Natural killer cell (primary cell): ENCODE measurements at places on chromosomes 11 and 22. TPM values are rescaled to one million over a fixed set of nuclear protein-coding genes. Genes with fewer than 3 reads are reported as not detected.

DNA sequence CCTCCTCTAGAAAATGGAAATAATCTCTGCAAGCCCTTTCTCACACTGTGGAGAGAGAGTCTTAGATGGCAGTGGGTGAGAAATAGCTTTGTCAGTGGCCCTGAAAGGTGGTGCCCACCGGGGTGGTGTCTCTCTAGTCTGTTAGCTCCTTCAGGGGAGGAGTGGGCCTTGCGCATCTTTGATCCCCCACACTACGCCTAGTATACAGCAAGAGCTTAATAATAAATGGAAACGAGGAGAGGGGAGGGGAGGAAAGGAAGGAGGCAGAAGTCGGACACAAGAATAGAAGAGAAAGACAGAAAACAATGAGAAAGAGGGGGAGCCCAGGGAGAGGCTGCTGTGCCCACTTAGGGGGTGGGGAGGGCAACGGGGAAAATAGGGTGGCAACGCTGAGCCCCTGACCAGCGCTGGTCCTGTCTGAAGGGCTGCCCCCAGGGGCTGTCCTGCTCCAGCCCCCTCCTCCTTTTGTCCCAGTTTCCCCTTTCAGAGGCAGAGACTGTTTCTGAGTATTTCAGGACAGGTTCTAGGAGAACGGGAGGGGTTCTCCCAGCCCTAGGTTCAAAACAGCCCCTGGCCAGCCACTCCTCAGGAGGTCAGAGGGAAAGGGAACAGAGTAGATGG lies 1.2 kb downstream of the ARRB1 start:
- no peak for DNase-seq

GRCh38 chr11:126751242-126751641 lies 249.3 kb downstream of the KIRREL3 start:
- no peak for DNase-seq

DNA sequence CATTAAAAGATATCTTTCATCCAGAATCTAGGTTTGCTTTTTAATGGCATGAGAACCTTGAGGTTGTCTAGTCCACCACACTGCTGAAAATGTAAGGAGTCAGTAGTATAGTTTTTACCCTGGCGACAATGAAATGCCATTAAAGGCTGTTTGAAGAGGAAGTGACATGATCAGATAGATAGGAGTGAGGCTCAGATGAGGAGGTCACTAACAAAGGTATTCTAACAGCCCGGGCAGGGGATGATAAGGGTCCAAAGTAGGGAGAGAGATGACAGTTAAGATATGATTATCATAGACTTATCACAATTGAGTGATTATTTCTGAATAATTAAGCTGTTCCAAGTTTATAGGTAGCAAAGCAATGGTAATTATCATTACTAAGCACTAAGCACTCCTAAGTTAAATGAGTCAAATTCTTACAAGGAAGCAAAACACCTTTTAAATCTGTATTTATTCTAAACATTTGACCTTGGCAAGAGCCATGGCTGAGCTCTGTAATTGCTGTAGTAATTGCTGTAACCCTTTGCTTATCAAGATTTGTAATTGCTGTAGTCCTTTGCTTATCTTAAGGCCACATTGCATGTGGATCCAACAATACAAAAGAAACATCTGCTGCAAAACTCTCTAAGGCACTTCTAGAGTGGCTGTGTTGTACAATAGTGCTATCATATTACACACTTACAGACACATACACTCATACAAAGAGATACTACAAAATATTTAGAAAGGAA lies 92.6 kb downstream of the ENTHD1 start:
- no peak for DNase-seq

The TEX12 gene
- 0.45 TPM for total RNA-seq

GRCh38 chr11:109747839-109748238 lies 325.8 kb downstream of the C11orf87 start:
- DNase-seq: no peak

DNA sequence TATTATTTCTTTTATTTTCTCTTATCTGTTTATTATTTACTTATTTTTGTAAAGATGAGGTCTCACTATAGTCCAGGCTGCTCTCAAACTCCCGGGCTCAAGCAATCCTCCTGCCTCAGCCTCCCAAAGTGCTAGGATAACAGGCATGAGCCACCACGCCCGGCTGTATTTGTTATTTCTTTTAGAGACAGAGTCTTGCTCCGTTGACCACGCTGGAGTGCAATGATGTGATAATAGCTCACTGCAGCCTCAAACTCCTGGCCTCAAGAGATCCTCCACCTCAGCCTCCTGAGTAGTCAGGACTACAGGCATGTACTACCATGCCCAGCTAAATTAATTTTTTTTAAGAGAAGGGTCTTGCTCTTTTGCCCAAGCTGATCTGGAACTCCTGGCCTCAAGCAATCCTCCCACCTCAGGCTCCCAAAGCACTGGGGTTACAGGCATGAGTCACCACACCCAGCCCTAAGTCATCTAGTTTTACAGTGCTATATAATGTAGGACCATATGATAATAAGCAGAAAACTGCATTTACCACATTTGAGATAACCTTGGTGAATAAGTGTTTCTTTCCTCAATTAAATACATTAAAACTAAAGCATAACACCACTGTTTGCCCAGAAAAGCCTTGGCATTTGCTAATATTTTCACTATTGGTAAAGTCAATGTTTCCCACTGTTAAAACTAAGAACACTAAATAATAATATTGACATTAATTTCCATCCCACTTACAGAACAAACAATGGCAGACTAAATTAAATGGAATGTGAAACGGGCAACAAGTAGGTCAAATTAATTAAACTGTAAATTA lies 127.5 kb downstream of the SIK3 start:
- DNase-seq: no peak

DNA sequence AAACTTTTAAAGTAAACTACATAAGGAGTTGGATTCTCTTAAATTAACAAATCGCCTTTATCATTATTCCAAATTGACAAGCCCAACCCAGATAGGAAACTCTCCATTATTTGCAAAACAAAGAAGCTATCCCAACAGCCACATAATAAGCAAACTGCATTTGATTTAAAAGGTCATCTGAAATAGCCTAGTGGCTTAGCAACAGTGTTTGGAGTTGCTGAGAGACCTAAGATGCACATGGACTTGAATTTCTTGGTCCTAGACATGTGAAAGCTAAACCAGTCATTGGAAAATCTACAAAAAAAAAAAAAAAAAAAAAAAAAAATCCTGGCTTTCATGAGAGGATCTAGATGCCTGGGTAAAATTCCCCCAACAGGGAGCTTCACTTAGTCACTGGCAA lies 69.5 kb downstream of the PRCP start:
- no peak for DNase-seq
